ENCODE measurements at places on chromosomes 4 and X. TPM values are rescaled to one million over a fixed set of nuclear protein-coding genes. Genes with fewer than 3 reads are reported as not detected.

DNA sequence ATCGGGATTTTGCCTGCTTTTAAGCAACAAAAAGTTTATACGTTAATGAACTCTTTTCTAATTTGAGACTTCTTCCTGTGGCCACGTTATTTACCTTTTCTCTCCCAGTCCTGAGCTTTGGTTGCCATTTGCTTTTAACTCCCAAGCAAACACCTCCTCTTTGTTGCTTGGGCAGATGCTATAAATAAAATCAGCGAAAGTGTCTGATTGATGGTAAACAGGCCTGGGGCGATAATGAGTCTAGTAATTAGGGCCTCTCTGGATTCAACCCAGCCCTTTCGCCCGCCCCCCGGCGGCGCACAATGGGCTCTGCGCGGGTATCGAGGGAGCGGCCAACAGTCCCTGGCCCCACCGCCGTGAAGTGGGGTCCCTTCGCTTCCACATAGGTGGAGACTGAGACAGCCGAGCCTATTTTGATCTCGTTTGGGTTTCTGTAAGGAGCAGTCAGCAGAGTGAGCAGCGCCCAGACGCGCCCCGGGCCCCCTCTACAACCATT, 790 bp downstream of the CLGN start:
- H3K27ac ChIP-seq = no peak overlapping the region
- H3K27me3 ChIP-seq = no peaks in the 10 kb centered on the region
- peak; percentile 59 for DNase-seq
- peak overlapping the region; percentile 80 for H3K4me3 ChIP-seq
- no peaks in the 10 kb centered on the region for H3K4me1 ChIP-seq
- no peaks in the 10 kb centered on the region for H3K36me3 ChIP-seq

DNA sequence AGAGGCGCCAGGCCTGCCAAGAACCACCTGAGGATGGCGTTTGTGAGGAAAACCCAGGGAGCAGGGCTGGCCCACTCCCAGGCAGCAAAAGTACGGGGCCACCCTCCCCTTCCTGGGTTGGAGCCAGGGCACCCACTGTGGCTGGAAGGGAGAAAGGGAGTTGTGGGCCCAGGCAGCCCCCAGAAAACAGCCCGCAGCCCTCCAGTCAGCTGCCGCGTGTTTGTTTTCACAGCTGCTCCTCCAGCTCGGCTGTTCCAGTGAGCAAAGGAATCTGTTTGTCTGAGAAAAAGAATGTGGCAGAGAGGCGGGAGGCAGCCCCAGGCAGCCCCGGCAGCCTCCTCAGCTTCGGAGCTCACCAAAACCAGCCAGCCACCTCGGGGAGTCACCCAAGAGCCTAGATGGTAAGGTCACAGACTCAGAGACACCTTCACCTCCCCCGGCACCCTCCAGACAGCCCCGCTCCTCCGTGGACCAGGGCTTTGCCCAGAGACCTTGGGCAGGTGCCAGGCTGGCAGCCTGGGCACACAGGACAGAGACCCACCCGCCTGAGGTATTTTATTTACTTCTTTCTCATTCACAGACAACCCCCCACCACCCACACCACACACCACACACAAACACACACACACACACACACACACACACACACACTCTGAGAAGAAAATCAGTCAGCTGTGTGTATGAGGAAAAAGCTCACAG, 338.1 kb downstream of the BCOR start:
- H3K4me1 ChIP-seq = peaks cover 4% of the 10 kb centered on the region
- no peaks in the 10 kb centered on the region for H3K36me3 ChIP-seq
- H3K4me3 ChIP-seq = no peak overlapping the region
- H3K27me3 ChIP-seq = no peaks in the 10 kb centered on the region

DNA sequence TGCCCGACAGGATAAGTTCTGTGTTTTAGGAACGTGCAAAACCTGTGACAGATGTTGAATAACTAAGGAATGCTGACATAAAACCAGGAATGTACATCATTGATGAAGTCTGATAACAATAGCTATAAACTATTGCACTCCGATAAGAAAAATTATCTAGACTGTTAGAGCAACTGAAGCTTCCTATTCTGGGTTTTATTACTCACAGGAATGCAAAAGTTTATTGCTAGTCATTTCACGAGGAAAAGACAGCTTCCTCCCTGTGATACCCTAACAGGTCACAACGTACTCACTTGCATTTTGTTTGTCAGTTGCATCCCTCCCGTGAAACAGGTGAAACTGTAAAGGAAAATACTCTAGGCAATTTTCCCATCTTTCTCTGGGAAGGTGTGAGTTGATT, 65.9 kb downstream of the CLDN22 start:
- peaks cover 13% of the 10 kb centered on the region for H3K36me3 ChIP-seq
- no peak overlapping the region for H3K4me3 ChIP-seq
- no peak overlapping the region for H3K27ac ChIP-seq
- peaks cover 6% of the 10 kb centered on the region for H3K4me1 ChIP-seq
- H3K27me3 ChIP-seq = no peaks in the 10 kb centered on the region

DNA sequence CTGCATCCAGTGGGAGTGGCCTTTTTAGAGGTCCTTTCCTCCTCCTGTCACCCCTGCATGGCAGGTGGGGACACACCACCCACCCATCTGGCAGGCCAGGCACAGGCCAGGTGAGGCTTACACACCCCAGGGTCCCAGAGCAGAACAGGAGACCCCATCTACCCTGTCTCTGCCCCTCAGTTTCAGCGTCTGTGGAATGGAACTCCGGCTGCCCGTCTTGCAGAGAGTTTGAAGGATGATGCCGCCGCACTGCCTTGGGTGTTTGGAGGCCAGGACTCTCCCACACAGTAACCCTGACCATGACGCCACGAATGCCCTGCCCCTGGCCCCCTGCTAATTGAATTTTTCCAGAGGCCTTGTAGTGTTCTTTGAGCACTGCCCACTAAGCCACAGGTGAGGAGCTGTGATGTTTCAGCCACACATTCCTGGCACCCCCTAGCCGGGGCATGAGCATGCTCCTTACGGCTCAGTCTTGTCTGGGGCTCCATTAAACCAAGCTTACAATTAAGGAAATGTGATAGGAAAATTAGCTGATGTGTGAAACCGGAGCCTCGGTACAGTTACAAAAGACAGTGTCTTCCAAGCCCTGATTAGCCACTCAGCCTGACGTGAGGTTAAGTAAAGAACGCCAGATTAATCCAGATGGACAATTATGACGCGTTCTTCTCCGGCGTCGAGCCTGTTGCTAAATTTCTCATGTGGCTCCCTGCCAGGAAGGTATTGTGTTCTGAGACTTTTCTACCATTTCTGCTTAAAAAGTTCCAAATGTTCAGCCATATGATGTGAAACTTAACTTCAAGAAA, 39.3 kb downstream of the HMX1 start:
- H3K4me1 ChIP-seq = no peaks in the 10 kb centered on the region
- no peak overlapping the region for H3K27ac ChIP-seq
- H3K4me3 ChIP-seq = no peak overlapping the region
- H3K36me3 ChIP-seq = no peaks in the 10 kb centered on the region
- H3K27me3 ChIP-seq = no peaks in the 10 kb centered on the region

DNA sequence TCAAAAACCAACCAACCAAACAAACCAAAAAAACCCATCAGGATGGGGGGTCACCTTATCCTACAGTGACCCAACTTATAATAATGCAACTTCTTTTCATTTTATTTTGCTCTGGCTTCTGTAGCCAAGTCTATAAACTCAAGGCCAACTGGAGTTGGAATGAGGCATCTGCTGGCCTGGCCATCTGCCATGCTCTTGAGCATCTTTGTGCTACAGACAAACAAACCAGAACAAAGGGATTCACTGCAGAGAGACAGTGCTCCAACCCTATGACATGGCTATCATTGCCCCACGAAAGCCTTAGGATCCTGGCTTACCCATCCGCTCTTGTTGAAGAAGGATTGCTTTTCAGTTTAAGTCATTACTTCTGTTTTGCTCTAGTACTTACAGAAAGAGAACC, 49.2 kb upstream of the SCRG1 start:
- H3K27me3 ChIP-seq = no peaks in the 10 kb centered on the region
- H3K36me3 ChIP-seq = no peaks in the 10 kb centered on the region
- DNase-seq = no peak
- H3K27ac ChIP-seq = no peak overlapping the region

DNA sequence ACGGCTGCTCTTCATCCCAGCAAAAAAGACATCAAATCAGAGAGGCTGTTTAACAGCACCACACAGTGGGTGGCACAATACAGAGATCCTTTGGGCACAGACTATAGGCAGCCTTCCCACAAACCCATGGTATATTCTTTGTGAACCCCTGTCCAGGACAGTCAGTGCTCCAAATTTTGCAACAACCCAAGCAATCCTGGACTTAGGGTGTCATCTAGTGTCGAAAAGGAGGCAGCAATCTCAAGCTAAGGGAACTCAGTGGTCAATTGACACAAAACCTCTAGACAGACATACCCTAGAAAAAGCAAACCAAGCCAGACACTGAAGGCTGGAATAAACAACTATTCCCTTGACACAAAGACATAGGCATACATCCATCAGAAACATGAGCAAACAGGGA, 137.4 kb downstream of the BMP15 start:
- no peaks in the 10 kb centered on the region for H3K36me3 ChIP-seq
- H3K4me1 ChIP-seq = no peaks in the 10 kb centered on the region
- H3K27ac ChIP-seq = no peak overlapping the region
- no peak overlapping the region for H3K4me3 ChIP-seq
- no peaks in the 10 kb centered on the region for H3K27me3 ChIP-seq

DNA sequence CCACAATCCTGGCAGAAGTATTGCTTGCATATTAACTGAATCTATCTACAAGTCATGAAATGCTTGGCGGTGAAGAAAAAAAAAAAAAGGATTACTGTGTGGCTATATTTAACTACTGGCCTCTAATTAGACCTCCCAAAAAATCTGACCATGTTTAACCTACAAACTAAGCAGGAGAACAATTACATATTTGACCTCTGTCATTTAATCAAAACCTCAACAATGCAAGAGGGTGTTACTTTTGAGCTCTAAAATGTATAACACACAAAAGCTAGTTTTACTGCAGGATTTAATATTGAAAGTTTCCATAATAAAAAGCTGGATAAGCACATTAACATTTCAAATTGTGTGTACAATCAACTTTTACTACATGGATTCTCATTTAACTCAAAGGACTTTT, 1.5 kb downstream of the ITM2A start:
- H3K27ac ChIP-seq = no peak overlapping the region
- peak overlapping the region; percentile 64 for H3K4me3 ChIP-seq
- DNase-seq = no peak

DNA sequence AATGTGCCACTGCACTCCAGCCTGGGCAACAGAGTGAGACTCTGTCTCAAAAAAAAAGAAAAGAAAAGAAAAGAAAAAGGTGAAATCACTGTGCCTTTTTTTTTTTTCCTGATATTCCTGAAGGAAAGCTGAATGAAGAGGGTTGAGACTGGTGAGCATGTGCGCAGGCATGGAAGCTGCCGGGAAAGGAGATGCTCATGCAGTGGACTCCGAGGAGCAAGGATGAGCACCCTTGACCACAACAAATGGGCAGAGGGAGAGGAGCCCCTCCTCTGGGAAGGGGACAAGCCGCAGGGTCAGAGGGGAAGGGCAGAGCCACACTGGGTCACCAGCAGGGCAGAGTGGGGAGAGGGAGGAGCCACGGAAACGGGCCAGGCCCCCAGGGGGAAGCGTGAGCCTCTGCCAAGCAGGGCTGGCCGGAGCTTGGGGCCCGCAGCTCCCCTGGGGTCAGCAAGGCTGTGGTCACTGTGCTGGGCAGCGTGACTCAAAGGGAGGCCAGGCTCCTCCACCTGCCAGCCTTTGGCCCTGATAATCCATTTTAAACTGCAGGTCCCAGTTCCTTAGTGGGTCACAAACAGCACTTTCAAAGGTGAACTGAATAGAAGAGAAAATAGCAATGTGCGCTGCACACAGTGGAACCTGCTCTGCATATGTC, 79.8 kb downstream of the NAT8L start:
- H3K27ac ChIP-seq = no peak overlapping the region
- peak; percentile 10 for DNase-seq
- no peak overlapping the region for H3K4me3 ChIP-seq

DNA sequence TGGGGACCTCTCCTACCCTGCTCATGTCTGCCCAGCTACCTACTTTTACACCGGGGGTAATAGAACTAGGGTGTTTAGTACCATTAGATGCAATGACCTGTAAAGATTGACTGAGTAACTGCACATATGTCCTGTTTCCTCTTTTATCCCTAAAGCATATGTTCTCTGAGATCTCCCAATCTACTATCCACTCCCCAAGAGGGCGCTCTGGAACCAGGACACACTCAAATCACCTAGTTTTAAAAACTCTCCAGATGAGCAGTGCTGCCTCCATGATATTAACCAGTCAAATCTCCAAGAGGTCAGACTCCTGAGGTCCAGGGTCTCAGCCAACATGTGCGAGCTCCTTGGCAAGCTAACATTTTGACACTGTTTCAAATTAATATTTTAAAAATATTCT, 87.0 kb upstream of the TSPAN5 start:
- no peaks in the 10 kb centered on the region for H3K27me3 ChIP-seq
- peak; percentile 56 for DNase-seq
- H3K27ac ChIP-seq = no peak overlapping the region
- no peaks in the 10 kb centered on the region for H3K36me3 ChIP-seq
- no peak overlapping the region for H3K4me3 ChIP-seq

GRCh38 chr4:139918591-139918990, 235.4 kb downstream of the MAML3 start:
- H3K4me3 ChIP-seq = no peak overlapping the region
- no peaks in the 10 kb centered on the region for H3K27me3 ChIP-seq
- no peak for DNase-seq
- H3K27ac ChIP-seq = no peak overlapping the region

GRCh38 chr4:147924604-147925412, 192.9 kb downstream of the ARHGAP10 start:
- H3K27me3 ChIP-seq = no peaks in the 10 kb centered on the region
- H3K27ac ChIP-seq = no peak overlapping the region
- DNase-seq = peak; percentile 80
- no peak overlapping the region for H3K4me3 ChIP-seq
- H3K36me3 ChIP-seq = no peaks in the 10 kb centered on the region

GRCh38 chrX:38816155-38816554, 14.9 kb downstream of the MID1IP1 start:
- no peak overlapping the region for H3K27ac ChIP-seq
- H3K4me3 ChIP-seq = no peak overlapping the region
- H3K27me3 ChIP-seq = no peaks in the 10 kb centered on the region
- peaks cover 6% of the 10 kb centered on the region for H3K4me1 ChIP-seq
- DNase-seq = no peak

TMEM156 gene
- total RNA-seq = not detected

KLF8 gene
- total RNA-seq = 11.5 TPM

STK32B gene
- 1.5 TPM for total RNA-seq

TACR3 gene
- 2.2 TPM for total RNA-seq

AFAP1 gene
- 25.9 TPM for total RNA-seq

CWH43 gene
- not detected for total RNA-seq

WAS gene
- total RNA-seq = 0.12 TPM

SH3TC1 gene
- 0.07 TPM for total RNA-seq

Data from GM23338 (cell line).